Uterus (tissue), 4 donors: ENCODE measurements at places on chromosomes 7 and 10. TPM values are rescaled to one million over a fixed set of nuclear protein-coding genes. Genes with fewer than 3 reads are reported as not detected.

GRCh38 chr10:100774223-100774622, 28.8 kb downstream of the PAX2 start:
- no peaks in the 10 kb centered on the region for H3K27me3 ChIP-seq
- no peaks in the 10 kb centered on the region for H3K36me3 ChIP-seq
- no peak overlapping the region for H3K4me3 ChIP-seq
- no peak for DNase-seq

The SSBP1 gene
- 85.4 TPM for total RNA-seq

DNA sequence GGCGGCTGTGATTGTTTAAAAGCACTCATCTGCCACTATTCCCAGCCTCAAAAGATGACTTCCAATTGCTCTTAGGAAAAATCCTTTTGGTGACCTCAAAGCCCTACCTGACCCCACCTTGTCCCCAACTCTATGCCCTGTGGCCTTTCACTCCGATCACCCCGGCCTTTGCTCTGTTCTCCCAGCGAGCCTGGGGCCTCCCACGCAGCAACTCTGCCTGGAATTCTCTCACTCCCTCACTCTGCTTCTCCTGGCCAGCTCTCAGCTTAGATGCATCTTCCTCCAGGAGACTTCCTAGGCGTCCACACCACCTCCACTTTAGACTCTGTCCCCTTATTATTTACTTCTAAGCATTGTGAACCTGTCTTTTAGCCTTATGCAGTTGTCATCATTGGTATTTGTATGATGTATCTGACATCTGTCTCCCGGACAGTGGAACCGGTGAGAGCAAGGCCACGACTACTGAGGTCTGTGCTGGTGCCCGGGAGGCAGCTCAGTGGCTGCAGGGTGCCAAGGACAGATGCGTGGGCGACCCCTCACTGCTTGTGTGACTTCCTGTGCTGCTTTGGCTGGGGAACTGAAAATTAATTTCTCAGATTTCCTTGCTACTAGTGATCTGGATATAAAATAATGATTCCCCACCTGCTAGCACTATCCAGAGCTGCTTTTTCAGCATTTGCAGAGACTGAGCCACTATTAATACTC, 63.0 kb downstream of the PIP4K2A start:
- no peak overlapping the region for H3K27ac ChIP-seq
- H3K4me1 ChIP-seq, result peaks cover 5% of the 10 kb centered on the region
- no peak for DNase-seq
- no peak overlapping the region for H3K4me3 ChIP-seq
- H3K36me3 ChIP-seq, result no peaks in the 10 kb centered on the region

GRCh38 chr7:66352071-66352470, 146.9 kb downstream of the TPST1 start:
- H3K27ac ChIP-seq, result no peak overlapping the region
- H3K27me3 ChIP-seq, result no peaks in the 10 kb centered on the region
- H3K4me3 ChIP-seq, result no peak overlapping the region
- H3K36me3 ChIP-seq, result no peaks in the 10 kb centered on the region
- peaks cover 7% of the 10 kb centered on the region for H3K4me1 ChIP-seq

- H3K27me3 ChIP-seq, result no peaks in the 10 kb centered on the region
- DNase-seq, result no peak
- H3K4me1 ChIP-seq, result no peaks in the 10 kb centered on the region
- no peaks in the 10 kb centered on the region for H3K36me3 ChIP-seq
These were observed 4.7 kb downstream of the CLCN1 start for GRCh38 chr7:143320620-143321019.

The CYP26C1 gene
- total RNA-seq, result not detected

The ZNF467 gene
- 23.6 TPM for total RNA-seq
